ENCODE measurements at places on chromosomes 11 and 22. TPM values are rescaled to one million over a fixed set of nuclear protein-coding genes. Genes with fewer than 3 reads are reported as not detected.

Gene SAA2
- polyA plus RNA-seq, result not detected

Gene OR4P4
- polyA plus RNA-seq, result not detected

Gene TSPAN32
- 3.3 TPM for polyA plus RNA-seq

Gene ENTHD1
- not detected for polyA plus RNA-seq

DNA sequence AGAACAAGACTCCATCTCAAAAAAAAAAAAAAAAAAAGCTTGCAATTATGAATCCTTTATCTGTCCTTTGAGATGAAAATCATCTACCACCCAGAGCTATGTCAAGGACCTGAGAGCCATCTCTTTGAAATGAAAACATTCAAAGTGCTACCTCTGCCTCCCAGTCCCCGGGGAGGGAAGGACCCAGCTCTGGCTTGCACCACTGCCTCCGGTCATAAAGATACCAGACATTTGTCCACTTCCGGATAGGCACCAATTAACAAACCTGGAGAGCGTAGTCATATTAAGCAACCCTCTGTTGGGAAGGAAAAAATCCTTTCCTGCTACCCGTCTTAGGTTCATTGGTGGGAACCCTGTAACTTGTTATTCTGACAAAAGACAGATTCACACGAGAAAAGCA, 98.6 kb downstream of the ARHGAP8 start:
- DNase-seq, result no peak

DNA sequence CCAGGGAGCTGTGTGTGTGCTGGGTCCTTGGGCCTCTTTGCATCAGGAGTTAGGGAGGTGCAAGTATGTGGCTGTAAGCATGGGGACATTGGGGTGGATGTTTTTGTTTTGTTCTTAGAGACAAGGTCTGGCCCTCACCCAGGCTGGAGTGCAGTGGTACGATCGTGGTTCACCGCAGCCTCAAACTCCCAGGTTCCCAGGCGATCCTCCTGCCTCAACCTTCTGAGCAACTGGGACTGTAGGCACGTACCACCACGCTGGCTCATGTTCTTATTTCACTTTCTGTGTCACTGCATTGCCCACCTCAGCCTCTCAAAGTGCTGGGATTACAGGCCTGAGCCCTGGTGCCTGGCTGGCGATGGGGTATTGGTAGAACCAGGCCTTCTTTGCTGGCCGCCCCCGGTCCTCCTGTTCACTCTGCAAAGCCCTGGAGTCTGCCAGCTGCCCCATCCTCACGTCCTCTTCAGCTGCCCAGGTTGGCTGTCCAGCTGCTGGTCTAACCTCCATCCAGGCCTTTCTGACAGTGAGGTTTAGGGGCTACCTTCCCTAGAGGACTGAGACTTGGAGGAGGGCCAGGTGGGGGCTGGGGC, 851 bp upstream of the GRAMD4 start:
- DNase-seq, result no peak

DNA sequence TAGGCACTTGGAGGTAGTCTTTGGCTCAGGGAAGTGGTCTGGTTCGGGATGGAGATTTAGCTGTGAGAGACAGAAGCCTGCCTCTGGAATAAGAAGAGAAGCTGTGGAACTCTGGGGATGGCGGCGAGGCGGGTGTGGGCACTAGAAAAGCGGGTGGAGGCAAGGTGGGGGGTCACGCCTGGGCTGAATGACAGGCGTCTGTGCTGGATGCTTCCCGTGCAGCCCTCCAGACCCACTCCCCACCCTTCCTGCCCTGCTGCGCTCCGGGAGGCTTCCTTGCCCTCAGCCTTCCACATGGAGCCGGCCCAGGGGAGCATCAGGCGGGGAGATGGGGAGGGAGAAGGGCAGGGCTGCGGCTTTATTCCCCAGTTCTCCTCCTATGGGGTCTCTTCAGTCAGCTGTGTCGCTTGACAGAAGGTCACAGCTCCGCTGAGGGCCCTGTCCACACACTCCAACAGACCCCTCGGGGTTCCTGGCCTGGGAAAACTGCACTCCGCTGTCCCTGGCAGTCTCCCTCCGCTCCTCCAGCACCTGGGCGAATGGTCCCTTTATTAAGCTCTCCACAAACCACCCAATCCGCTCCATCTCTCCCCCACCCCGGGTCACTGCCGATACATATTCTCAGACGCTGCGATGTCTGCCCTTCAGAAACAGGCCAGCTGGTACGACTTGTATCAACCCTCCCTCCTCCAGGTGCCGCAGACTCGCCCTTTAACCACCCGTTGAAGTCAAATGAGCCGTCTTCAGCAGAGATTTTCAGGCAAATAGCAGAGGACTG, 6.2 kb downstream of the DNAJB13 start:
- no peak for DNase-seq

DNA sequence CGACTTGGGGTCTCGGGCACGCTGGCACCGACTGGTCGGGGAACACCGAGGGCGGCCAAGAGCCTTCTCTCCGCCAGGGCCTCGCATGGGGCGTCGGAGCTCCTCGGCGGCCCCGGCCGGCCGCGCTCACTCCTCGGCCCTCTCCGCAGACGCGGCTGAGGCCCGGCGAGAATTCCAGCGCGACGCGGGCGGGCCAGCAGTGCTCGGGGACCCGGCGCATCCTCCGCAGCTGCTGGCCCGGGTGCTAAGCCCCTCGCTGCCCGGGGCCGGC, 5.6 kb downstream of the TBX1 start:
- DNase-seq, result no peak

DNA sequence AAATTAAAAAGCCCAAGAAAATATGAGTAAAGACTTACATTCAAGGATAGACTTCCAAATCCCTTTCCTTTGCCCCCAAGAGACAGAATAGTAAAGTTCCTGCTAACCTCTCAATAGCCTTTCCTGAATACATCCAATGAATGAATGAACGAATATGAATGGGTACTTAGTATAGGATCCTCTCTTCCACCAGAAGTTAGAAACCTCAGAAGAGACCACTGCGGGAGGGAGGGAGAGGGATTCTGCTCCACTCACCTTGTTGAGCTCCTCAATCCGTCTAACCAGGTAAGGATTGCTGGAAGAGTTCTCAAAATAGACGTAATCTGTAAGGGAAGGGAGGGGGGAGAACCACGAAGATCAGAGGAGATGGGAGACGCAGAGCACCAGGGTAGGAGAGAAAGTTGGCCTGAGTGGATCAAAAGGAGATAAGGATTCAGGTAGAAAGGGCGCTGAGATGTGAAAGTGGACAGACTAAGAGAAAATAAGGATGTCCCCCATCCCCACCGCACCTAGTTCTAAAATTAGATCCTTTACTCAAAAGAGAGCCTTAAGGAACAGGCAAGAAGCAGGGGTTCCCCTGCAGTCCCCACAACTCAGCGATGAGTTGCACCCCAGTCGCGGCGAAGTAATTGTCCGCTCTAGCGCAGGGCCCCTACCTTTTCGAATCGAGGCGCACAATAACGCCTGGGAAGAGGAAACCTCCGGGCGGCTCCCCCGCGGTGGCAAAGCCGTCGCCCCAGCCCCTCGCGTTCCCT, 1.1 kb downstream of the MTA2 start:
- DNase-seq, result no peak

- DNase-seq, result no peak
Observed at GRCh38 chr11:117547195-117547850, 219.7 kb downstream of the CEP164 start.

- DNase-seq, result no peak
Observed at GRCh38 chr11:102530558-102530957, at the start of gene MMP7. Gene MMP7 (minus strand): TSS chr11:102530747. CDS start chr11:102530700, 47 bp downstream.

GRCh38 chr11:62985041-62985750, 429 bp upstream of the SLC22A6 start:
- no peak for DNase-seq

GRCh38 chr22:43505896-43506295, 94.1 kb downstream of the MPPED1 start:
- DNase-seq, result no peak

DNA sequence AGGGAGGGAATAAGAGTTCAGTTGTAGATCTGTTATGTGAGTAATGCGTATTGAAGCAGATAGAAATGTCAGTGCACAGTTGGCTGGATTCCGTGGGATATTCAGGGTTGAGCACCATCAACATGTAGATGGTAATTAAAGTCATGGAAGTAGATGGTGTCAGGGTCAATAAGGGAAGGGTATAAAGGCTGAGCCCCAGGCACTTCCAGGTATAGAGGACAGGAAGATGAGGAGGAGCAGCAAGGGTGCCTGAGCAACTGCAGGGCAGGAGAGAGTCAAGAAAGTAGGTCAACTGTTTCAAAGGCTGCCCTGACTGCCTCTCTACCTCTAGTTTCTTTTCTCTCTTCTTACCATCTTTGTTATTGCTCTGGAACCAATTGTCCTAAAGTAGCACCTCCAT, 85.9 kb downstream of the MICAL2 start:
- DNase-seq, result no peak

- no peak for DNase-seq
Observed at GRCh38 chr11:82229341-82229740, 504.3 kb downstream of the FAM181B start.
